Stimulated activated CD4-positive, alpha-beta T cell treated with anti-CD3 and anti-CD28 coated beads, Interleukin-4, amount 100 ng/mL, for 48 hours (primary cell): ENCODE measurements at places on chromosomes 1 and 21.

DNA sequence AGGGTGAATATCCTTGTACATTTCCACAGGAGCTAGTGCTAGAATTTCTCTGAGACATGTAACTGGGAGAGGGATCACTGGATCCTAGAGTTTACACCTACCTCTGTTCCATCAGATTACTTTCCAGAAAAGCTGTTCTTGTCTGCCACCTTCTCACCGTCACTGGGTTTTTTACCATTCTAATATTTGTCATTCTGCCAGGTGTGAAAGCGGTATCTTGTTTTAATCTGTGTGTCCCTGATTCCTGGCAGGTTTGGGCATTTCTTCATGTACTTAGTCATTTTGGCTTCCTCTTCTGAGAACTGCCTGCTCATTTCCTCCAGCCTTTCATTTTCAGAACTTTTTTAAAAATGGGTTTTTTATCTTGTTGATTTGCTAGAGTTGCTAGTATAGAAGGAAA lies 5.1 kb downstream of the PMF1 start:
- DNase-seq: no peak

DNA sequence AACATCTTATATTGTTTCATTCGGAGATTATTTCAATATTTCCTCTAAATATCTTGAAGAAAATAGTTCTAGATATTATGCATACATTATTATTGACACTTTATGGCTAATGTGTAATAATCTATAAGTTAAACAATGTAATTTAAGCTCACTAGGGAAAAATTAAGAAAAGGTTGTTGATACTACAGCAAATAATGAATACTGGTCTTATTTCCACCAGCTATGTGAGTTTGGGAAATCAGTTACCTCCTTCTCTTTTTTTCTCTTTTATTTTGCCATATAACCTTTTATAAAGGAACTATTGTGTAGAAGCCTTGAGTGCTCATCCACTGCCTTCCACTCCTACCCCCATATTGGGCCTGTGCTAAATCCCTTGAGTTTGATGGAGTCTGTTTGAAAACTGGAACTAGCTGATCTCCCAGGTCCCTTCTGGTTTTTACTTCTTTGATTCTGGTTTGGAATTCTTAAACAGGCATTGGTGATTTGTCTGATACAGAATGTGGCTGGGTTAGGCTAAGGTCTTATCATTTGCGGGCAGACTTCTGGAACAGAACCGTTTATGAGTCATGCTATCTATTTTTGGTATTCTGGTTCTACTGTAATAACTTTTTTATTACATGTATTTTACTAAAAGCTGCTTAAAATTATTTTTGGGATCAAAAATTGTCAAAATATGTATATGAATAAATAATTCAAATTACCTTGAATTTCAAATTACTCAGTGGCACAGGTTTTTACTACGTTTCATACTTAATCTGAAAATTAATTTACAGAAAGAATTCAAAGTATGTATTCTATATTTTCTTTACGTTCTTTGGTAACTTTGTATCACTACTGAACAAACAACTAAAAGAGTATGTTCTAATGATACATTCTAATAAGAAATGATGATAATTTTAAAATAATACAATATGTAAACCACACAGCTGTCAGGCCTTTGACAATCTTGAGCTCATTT lies 5.0 kb upstream of the CDC14A start:
- no peak for DNase-seq

GRCh38 chr1:107883562-107883961 lies 81.4 kb downstream of the VAV3 start:
- DNase-seq: no peak

DNA sequence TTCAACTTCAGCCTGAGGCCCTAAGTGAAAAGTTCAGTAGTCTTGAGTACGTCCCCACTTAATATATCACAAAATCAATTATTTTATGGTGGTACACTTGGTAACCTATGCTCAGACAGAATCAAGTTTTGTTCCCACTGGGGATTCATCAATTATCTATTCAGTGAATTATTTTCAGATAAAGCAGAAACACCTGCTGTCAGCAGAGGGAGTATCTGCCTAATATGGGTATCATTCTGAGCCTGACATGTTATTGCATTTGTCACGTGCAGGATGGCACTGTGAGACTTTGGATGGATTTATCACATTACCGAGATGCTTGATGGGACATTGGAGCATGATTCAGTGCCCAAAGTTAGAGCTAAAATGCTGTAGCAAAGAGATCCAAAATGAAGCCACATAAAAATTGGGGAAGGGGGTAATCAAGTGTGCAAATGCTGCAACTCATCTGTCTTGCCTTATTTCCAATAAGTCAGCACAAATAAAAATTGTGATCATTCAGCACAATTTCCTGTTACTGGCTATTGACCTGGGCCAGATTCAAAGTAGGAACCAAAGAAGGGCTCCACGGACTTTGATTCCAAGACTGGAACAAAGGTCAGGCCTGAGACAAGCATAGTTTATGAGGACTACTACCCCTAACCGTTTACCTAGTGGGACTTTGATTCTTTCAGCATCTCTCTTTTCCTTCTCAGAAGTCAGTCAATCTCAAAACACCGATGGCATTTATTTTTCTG lies 657.6 kb downstream of the LMO4 start:
- DNase-seq: no peak

- DNase-seq: peak; percentile 30
These were observed 34.1 kb downstream of the ACOT7 start for GRCh38 chr1:6359216-6360116.

DNA sequence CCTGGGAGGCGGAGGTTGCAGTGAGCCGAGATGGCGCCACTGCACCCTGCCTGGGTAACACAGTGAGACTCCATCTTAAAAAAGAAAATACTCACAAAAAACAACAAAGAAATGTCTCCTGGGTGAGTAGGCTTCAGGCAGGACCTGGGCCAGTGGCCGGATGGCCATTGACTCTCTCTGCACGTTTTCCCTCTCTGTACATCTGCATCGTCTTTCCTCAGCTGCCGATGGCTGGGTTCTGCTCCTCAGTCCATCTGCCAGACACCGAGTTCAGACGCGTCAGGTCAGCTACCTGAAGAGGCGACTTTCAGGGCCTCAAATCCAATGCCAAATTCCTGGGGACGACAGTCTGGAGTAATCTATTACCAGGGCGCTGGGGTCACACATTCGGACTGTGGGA lies 199.3 kb downstream of the CAMTA1 start:
- no peak for DNase-seq

DNA sequence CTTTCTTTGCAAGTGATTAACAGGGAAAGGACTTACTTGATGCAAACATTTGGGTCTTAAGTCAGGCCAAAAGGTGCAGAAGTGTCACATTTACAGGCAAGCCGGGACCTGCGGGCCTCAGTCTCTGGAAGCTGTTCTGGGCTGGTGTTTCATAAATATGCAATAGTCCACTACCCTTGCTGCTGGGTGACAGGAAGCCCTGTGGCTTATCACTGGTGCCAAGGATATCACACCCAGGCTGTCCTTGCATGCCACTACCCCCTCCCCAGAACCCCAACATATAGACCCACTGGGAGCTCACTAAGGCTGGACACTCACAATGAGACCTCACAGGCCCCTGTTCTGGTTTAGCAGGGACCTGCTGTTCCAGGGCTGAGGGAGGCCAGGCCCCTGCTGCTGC lies 3.4 kb upstream of the LEFTY2 start:
- no peak for DNase-seq

GRCh38 chr1:16183179-16183578 lies 27.3 kb upstream of the EPHA2 start:
- no peak for DNase-seq

DNA sequence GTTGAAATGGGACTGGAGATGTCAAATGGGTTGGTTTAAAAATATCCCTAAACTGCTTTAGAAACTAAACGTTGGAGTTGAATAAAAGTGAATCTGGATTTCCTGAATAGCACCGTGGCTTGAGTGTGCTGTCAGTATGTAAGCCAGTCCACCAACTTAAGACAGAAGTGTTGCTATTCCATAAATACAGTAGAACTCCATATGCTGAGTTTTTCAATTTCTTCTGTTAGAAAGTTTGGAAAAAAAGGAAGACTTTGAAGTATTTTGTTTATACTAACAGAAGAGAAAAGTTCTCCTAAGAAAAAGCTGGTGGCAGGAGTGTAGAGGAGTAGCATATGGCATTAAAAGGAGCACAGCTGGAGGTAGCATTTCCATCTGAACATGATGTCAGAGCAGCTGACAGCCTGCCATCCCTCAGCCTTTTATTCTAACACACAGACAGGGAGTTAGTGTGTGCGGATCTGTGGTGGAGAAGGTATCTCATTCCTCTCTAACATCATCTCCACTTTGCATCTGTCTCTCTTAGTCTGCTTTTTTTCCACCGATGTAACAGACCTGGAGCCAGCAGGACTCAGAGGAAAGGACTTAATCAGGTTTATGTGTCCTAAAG lies at the start of gene ZBTB18:
ZBTB18 (plus strand) TSS at position 449 of the 610 bp plus-strand sequence; CDS start at position 598, 149 bp downstream.
- DNase-seq: no peak

DNA sequence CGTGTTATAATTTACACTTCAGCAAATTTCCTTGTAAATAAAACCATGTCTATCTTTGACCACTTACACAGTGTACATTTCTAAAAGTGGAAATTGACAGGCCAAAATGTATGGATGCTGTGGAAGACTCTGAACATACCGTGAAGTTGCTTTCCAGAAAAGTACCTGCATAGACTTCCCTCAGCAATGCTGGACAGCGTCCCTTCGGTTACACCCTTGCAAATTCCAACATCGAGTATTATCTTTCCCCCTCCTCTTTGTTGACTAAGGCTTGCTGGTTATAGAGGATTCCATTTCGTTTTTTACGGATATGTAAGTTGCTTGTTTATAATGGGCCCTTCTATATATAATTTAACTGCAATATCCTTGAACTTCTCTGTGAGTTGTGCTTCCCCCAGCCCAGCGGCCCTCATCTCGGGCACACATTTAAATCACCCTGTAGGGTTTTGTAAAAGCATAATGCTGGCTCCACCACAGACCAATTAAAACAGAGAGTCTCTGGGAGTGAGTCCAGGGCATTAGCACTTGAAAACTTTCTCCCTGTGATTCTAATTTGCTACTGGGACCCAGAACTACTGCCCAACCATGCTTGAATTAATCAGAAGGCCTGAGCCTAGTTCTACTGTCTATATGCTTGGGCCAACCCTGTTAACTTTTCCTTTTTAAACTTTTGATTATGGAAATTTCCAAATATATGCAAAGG lies 230.3 kb downstream of the GRIK3 start:
- no peak for DNase-seq

- DNase-seq: no peak
These were observed 1.7 kb upstream of the TRIM45 start for GRCh38 chr1:117123274-117123673.

GRCh38 chr1:114234408-114235124 lies 80.9 kb upstream of the SYT6 start:
- no peak for DNase-seq

DNA sequence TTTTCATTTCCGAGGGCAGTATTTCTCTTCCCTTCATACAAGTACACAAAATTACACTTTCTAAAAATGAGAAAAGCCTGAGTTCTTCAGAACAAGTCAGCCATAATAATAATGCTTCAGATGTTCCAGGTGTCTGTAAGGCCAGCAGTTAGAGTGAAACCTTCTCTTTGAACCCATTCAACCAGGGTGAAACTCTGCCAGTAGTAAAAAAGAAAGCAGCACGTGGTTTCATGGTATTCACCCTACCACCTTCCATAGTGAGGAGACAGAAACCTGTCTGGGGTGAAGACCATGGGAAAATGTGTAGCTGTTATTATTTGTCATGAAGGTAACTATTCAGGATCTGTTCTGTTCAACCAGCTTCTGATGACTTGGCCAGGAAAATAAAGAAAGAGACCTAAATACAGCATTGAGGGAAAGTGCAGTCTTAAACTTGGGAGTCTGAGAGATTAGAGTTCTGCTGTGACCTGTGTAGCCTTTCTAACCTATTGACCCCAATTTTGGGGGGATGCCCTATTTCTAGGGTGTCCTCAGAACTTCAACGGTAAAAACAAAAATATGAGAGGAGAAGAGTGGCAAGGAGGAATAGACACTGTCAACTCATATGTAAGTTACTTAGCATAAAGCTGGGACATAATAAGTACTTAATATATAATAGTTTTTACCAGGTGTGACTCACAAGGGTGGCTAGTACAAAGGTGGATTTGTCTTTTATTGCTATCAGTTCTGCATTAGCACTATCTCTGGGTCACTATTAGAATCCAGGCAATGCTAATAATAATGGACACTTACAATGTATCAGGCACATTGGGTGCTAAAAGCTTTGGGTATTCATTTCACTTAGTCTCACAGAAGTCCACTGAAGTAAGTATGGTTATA lies 70.0 kb upstream of the TNFSF4 start:
- DNase-seq: no peak

DNA sequence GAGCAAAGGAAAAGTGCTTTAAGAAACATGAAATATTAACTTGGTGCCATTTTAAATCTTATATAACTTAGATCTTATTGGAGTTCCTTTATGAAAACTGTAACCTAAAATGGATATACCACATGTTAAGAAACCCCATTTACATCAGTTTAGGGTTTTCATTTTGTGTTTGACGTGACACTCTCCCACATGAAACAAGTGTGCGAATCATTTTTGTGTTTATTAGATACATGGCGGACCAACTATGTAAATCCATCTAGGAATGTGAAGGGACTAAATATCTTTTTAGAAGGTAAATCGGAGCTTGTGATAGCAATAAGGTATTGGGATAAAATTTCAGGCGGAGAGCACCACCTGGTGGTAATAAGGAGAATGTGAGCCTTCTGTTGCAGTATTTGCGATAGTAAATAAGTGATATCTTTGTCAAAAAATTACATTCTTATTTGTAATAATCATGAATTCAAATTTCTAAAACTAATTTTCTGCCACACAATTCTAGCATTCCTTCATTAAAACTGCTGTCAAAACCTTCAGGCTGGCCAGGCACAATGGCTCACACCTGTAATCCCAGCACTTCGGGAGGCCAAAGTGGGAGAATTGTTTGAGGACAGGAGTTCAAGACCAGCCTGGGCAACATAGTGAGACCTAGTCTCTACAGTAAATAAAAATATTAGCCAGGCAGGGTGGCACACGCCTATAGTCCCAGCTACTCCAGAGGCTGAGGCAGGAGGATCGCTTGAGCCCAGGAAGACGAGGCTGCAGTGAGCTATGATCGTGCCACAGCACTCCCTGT lies 31.3 kb downstream of the SMAP2 start:
- DNase-seq: no peak

DNA sequence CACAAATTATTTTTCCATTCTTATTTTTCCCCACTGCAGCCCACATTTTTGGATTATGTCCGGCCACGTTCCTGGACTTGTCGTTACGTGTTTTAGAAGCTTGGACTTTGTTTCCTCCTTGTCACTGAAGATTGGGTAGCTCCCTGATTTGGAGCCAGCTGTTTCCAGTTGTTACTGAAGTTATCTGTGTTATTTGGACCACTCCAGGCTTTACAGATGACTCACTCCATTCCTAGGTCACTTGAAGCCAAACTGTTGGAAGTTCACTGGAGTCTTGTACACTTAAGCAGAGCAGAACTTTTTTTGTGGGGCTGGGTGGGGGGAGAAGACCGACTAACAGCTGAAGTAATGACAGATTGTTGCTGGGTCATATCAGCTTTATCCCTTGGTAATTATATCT lies 12.2 kb upstream of the AXDND1 start:
- DNase-seq: no peak
